ENCODE measurements at places on chromosomes 4 and X.

GRCh38 chr4:121950680-121951520 lies 960 bp downstream of the TRPC3 start:
- DNase-seq, result no peak

- DNase-seq, result peak; percentile 61
Observed at GRCh38 chr4:71231129-71232055, 107.4 kb upstream of the SLC4A4 start.

- DNase-seq, result no peak
Observed at GRCh38 chrX:153735274-153735673, 10.6 kb downstream of the ABCD1 start.

GRCh38 chrX:14095702-14096101 lies 66.0 kb upstream of the GEMIN8 start:
- peak; percentile 54 for DNase-seq

- no peak for DNase-seq
Observed at GRCh38 chr4:33052241-33052640, 2332.1 kb downstream of the PCDH7 start.

DNA sequence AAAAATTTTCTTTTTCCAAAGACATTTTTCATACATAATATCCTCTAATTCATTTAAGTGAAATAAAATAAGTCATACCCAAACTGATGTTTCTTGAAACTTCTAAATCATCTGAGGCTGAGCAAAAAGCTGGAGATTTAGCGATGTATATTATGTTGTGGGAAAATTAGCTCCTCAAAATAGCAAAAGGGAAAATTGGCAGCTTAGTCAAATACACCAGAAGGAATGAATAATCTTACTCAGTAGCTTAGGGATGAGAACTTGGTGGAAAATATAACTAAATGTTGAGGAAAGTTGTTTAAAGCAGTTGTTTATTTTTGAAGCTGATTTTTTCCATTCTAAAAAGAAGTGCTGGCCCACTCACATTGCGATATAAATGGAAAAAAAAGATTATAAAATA lies 40.9 kb downstream of the GABRA4 start:
- DNase-seq, result no peak

DNA sequence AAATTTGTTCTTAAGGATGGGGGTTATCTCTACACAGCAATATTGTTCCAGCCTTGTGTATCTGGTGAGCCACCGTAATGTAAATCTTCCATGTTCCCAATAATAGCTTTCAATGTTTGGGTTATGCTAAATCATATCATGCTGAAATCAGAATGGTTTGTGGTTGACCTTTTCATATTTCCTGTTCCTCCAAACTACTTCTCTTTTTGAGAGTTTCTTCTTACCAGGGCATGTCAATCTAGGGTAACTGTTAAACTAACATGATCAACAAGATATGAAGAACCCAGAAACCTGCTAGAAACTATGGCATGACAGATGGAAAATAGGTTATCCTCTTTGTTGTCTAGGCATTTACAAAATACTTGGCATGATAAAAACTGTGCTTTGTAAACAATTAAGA lies 22.0 kb downstream of the TNMD start:
- no peak for DNase-seq

Data from fibroblast of skin of abdomen (primary cell).